DND-41 (cell line): ENCODE measurements at places on chromosomes 1 and 21.

DNA sequence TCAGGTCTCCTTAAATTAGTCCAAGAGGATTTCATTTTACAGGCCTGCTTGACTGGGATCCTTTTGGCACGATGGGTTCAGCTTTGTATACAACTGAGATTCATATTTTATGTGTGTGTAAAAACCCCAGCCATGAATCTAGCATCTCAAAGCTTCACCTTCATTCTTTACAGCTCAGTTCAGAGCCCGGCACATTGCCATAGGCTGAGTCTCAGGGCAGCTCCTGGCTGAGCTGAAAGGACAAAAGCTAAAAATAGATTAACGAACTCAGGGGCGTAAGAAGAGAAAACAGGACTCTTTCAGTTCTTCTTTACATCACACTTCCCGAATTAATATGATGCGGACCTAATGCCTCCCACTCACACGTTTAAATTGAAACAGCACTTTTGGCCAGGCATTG is 262.8 kb upstream of the PBX1 start:
- no peak for DNase-seq

DNA sequence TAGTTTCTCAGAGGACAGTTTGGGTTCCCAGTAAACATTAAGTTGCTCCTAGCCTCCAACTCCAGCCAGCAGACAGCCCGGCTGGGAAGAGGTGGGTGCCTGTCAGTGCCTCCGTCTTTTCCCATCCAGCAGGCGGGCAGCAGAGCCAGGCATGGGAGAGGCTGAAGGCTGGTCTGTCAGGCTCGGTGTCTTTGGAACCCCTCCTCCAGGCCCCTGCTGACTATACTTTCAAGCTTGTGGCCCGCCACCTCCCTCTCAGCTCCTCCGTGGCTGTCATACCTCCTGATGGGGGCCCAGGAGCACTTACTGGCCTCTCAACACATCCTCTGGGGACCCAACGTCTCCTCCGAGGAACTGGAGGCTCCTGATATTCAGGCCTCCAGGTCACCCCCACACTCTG is 140.9 kb downstream of the ACTL8 start:
- no peak for DNase-seq

DNA sequence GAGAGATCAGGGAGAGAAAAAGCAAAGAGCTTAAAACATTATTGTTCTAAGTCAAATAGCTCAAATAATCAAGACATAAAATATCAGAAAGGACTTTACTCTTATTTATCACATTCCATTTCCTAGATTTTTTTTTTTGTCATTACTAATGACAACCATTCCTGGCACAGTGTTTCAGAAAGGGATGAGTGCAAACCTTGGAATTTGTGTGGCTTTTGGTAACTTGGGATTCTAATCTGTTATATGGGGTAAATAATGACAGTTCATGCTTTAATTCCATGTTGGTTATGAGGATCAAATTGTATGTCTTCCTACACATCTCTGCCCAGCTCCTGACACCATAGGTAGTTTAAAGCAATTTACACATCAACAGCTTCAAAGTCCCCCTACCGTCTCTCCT is 358.4 kb upstream of the ADGRL4 start:
- no peak for DNase-seq

DNA sequence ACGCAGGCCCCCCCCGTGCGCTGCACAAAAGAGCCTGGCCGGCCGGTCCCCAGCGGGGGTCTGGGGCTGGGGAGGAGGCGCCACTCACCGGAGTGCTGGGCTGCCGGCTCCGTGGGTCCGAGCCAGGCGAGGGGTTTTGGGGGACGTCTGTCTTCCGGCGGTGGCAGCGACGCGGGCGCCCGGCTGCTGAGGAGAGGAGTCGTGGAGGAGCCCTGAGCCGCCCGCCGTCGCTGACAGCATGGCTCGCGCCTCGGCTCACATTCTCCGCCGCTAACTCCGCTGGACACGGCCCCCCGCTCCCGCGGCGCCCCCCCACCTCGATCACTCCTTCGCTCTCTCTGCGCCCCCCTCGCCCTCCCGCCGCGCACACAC is 649 bp downstream of the AHDC1 start:
- DNase-seq = no peak

- DNase-seq = no peak
Observed at GRCh38 chr1:110059133-110059863, 11.2 kb downstream of the ALX3 start.

- no peak for DNase-seq
Observed at GRCh38 chr1:83125456-83125855, 873.5 kb downstream of the TTLL7 start.

DNA sequence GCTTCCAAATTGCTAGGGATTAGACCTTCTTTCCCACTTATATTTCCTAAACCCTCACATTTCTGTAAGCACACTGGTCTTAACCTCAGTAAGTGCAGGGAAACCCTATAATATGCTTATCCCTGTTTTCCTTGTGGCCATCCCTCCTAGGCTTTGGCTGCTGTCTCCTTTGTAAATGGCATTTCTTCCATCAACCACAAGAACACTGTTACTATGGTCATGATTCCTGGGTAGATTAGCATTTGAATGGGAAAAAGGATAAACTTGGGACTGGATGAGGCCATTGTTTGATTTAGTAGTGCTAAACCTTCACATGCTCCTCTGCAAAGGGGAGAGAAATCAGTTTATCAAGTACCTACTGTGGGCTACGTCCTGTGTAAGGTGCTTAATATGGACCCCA is 16.2 kb upstream of the AGO3 start:
- DNase-seq = no peak

GRCh38 chr1:115136706-115137105 is 47.4 kb upstream of the TSPAN2 start:
- DNase-seq = no peak

- DNase-seq = no peak
Observed at GRCh38 chr1:31580513-31580870, 4.2 kb downstream of the TINAGL1 start.

DNA sequence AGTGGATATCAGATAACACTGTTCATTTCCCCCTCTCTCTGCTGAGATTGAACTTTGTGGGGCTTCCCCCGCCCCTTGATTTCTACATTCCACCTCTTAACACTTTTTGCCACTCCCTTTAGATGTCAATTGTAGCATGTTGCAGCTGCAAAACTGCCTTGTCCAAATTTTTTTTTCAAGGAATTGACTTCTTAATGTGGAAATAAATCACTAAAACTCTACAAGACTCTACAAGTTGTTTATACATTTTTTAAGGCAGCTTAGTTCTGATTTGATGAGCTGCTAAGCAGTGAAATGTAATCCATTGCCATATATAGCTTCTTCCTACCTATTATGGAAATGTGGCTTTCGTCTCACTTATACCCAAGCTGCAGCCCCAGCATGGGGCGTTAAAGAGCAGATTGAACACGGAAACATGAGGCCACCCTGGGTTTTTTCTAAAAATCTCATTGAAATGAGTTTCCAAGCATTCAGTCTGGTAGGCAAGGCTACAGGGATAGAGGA is 132.2 kb downstream of the SYT2 start:
- no peak for DNase-seq

DNA sequence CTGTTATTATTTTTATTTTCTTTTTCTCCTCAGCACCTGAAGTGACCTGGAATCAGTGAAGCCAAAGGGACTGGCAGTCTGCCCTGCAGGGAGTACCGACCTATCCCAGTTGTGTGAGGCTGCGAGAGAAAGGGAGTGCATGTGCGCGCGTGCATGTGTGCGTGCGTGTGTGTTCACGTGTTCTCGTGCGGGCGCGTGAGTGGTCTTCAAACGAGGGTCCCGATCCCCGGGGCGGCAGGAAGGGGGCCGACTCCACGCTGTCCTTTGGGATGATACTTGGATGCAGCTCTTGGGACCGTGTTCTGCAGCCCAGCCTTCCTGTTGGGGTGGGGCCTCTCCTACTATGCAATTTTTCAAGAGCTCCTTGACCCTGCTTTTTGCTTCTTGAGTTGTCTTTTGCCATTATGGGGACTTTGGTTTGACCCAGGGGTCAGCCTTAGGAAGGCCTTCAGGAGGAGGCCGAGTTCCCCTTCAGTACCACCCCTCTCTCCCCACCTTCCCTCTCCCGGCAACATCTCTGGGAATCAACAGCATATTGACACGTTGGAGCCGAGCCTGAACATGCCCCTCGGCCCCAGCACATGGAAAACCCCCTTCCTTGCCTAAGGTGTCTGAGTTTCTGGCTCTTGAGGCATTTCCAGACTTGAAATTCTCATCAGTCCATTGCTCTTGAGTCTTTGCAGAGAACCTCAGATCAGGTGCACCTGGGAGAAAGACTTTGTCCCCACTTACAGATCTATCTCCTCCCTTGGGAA is 123.3 kb downstream of the PRDM2 start:
- DNase-seq = no peak
